ENCODE measurements at places on chromosomes 2 and 18. TPM values are rescaled to one million over a fixed set of nuclear protein-coding genes. Genes with fewer than 3 reads are reported as not detected.

DNA sequence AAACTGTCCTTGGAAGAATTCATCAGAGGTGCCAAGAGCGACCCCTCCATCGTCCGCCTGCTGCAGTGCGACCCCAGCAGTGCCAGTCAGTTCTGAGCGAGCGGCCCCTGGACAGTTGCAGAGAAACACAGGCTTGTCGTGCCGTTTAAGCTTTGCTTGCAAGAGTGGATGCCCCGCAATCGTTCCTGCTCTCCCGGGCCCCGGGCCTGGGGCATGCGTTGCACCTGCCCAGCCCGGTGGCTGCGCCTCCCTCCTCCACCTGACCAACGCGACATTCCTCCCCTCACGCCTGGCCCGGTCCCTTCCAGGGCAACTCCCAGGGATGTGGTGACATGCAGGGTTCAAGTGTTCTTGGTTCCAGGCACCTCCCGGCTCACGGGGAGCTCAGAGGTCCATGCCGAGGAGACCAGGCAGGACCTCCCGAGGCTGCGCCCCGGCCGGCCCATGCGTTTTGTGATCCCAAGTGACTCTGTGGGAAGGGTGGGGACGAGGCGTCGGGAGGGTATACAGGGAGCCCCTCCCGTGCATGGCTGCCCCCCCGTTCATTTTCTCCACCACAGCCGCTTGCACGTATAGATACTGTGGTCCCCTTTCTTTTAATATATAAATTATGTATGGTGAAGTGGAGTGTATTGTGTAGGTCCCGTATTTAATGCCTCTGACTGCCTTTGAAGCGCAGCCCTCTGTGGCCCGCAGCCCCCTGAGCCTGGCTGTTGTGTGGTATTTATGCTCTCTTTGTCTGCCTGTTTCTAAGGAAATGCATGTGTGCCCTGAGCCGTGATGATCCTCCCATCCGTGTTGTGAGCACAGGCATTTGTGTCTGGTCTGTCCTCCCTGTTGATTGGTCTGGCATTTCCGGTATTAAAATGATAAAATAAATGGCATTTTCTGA, 21.2 kb downstream of the ODC1 start:
- no peak for DNase-seq

GRCh38 chr2:186835628-186836027, 13.3 kb downstream of the ZSWIM2 start:
- no peak for DNase-seq

DNA sequence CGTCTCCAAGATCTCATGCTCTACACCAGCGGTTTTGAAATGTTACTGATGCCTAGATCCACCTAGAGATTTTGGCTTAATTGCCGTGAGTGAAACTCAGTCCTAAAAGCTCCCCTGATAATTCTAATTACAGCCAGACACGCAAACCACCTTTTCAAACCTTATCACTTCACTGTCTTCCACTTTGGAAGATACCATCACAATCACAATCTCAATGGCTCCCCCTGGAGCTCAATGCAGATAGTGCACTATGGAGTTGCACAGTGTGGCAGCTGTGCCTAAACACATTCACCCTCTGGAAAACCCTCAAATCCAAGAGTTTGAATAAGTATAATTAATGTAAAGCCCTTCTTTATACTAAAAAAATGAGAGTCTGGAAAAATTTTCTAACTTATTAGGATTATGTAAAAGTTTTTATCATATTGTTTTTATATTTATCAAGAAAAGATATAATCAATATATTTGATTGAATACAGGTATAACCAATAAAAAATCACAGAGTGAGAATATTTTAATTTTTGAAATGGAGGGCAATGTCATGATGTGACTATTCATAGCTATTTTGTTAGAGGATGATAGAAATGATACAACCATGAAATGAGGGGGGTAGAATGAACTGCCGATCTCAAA, 102.9 kb upstream of the SLC8A1 start:
- no peak for DNase-seq

DNA sequence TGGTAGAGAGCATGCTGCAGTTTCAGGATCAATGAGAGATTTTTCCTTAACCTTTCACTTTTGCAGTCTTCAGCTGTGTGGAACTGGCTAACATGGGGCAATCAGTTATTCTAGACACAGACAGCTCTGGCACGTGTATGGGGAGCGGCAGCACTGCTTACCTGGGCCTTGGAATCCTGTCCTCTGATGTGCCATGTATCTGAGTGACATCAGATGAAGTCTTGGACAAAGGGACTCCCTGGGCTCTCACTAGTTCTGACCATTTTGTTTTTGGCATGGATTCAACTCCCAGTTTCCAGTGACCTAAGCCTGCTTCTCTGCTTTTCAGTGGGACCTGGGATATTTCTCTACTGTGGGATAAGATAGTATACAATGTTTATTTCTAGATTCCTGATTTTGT, 54.3 kb downstream of the RNF144A start:
- no peak for DNase-seq

PLGLB2 gene
- 3.6 TPM for polyA plus RNA-seq

CCDC74B gene
- 11.6 TPM for polyA plus RNA-seq

MFSD6 gene
- 14.9 TPM for polyA plus RNA-seq
